C1 segment of cervical spinal cord (tissue), 14 donors: ENCODE measurements at places on chromosomes 3 and 15.

- no peak for DNase-seq
These were observed 37.4 kb upstream of the CTDSPL start for GRCh38 chr3:37824090-37824953.

- DNase-seq, result no peak
These were observed 142.3 kb upstream of the TPM1 start for GRCh38 chr15:62900071-62900802.

DNA sequence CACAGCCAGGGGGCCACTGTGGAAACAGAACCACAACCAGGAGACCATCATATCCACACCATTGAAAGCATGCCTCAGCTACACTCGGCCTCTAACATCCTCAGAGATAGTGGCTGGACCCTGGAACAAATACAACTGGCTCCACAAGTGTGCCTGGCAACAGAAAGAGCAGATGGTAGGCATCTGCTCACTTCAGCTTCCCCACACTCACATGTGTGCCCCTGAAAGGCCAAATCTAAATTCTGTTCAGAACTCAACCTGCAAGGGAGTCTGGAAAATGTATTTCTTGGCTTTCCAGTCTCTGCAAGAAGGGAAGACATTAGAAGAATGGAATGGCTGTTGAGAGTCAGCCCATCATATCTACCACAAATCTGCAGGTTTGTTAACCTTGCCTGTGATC is 54.7 kb upstream of the CTNNB1 start:
- no peak for DNase-seq

DNA sequence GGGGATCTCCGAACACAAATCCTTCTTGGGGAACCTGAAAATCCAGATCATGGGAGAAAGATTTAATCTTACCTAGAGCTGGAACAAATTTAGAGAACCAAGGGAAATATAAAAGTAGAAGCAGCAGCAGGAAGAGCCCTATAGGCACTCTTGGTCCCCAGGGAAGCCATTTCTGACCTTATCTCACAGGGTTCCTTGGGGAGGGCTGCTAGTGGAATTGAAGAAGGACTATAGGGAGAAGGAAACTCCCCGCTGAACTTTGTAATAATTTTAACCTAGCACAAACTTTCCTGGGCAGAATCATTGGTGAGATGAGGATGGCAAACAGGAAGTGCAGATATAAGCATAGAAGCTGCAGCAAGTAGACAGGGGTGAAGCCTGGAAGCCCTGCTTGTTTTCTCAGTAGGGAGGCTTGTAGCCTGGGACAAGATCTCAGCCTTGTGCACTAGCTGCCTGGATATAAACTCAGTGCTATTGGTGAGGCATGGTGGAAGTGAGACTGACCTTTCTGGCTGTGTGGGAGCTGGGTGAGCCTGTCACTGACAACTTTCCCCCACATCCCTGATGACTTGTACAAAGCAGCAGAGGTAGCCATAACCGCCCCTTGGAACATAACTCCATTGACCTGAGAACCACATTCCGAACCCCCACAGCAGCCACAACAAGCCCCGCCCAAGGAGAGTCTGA is 343.0 kb upstream of the TGFBR2 start:
- DNase-seq, result no peak

- peak; percentile 92 for DNase-seq
These were observed 1.3 kb downstream of the KLF15 start for GRCh38 chr3:126355777-126356372.

DNA sequence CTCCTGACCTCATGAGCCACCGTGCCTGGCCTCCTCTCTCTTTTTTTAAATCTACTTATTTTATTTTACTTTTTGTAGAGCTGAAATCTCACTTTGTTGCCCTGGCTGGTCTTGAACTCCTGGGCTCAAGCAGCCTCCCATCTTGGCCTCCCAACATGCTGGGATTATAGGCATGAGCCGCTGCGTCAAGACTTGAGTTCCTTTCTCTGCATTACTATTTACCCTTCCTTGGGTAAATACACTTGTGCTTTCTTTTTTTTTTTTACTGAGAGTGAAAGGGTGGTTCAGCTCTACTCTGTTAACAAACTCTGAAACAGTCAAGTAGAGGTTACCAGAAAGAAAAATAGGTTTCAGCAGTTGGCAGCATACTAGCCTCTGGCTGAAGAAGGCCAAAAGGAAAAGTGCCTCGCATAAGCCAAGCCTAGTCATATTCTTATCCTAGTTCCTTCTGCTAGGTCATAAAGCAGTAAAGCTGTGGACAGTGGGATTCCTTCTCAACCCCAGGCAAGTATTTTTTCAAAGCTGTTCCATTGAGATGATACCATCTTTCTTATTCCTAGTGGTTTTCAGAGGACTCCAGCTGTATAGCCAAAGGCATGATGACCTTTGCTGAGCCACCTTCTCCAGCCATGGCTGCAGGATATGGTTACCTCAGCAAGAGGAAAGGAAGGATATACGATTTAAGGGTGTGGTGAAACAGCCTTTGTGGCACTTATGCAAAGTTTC is 135.1 kb downstream of the RBPMS2 start:
- no peak for DNase-seq

DNA sequence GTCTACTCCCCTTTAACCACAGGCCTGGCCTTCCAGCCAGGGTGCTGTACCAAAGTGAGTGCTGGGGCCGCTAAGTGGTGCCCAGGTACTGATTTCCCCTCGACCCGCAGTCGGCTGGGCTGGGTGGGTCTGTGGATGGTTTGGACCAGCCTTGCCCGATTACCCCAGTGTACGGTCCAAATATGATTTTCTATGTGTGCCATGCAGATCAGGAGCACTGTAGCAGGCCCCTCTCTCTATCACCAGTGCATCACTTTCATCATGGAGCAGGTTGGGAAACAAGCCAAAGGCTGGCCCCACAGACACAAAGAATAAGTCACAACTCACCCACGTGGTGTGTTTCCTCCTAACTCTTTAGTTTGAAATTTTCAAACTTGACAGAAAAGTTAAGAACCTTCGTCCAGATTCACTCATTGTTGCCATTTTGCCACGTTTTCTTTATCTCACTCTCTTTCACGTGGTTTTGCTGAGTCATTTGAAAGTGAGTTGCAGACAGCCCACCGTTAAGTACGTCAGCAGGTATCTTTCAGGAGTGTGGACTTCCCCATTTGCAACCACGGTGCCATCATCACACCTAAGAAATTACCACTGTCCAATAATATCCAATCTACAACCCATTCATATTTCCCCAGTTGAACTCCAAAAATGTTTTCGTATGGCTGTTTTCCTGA is 37.0 kb downstream of the ZNF710 start:
- no peak for DNase-seq

DNA sequence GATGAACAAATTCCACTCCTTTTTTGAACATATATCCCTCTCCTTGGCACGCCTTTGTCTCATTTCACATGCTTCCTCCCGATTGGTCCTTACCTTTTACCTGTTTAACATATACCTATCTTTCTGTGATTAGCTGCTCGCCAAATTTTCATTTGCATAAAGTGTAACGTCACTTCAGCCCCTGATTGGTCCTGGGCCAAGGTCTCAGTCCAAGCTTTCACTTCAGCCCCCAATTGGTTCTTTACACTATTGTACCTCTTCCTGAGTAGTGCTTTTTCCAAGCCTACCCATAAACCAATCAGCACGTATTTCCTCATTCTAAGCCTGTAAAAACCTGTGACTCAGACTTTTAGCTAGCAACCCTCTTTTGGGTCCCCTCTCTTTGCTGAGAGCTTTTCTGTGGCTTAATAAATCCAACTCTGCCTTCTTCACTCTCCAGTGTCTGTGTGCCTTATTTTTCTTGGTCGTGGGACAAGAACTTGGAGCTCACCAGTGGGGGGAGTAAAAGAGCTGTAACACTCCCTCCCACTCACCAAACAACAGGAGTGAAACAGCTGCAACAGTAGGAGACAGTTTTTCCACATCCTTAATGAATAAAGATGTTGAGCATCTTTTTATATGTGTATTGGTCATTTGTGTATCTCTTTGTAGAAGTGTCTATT is 584 bp upstream of the XCR1 start:
- DNase-seq, result no peak

- DNase-seq, result no peak
These were observed 34.6 kb downstream of the MUC20 start for GRCh38 chr3:195755391-195755790.

GRCh38 chr15:62753518-62754221 is 288.9 kb upstream of the TPM1 start:
- DNase-seq, result no peak

- DNase-seq, result no peak
These were observed 2.9 kb downstream of the NRROS start for GRCh38 chr3:196642434-196642833.

- no peak for DNase-seq
These were observed 549.2 kb upstream of the TBL1XR1 start for GRCh38 chr3:177746337-177746933.

- peak; percentile 20 for DNase-seq
These were observed 17.6 kb downstream of the CALML4 start for GRCh38 chr15:68187559-68187958.

- DNase-seq, result no peak
These were observed 39.9 kb downstream of the PYDC2 start for GRCh38 chr3:191500892-191501291.

- DNase-seq, result no peak
These were observed 413.9 kb upstream of the MDFIC2 start for GRCh38 chr3:70726096-70726938.

DNA sequence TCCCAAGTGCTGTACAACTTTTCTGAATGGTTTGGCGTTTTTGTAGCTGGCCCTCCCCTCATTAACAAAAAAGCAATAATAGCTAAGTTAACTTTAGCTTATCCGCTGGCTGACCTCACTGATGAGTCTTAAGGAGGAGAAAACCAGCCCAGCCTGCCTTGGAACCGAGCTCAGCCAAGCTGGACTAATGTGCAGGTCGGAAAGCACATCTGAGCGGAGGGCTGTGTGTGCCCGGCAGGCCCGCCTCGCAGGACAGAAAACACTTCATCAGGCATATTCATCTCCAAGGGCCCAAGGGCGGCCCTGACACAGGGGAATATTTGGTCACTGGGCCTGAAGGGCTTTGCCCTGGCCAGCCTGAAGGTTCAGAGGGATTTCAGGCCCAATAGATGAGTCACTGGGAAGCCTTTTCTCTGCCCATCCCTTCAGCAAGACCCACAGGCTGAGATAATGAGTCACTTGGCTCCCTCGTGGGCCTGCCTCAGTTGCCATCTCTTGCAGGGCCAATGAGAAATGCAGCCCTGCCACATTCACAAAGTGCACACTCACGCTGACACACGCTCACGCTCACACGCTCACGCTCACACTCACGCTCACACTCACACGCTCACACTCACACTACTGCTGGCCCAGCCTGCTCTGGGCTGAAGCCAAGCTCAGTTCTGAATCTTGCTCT is 75.1 kb downstream of the SLC12A8 start:
- DNase-seq, result no peak
